ENCODE measurements at places on chromosomes 13 and 19.

- no peak for DNase-seq
Measured at GRCh38 chr13:40031031-40031430, 375.6 kb downstream of the COG6 start.

DNA sequence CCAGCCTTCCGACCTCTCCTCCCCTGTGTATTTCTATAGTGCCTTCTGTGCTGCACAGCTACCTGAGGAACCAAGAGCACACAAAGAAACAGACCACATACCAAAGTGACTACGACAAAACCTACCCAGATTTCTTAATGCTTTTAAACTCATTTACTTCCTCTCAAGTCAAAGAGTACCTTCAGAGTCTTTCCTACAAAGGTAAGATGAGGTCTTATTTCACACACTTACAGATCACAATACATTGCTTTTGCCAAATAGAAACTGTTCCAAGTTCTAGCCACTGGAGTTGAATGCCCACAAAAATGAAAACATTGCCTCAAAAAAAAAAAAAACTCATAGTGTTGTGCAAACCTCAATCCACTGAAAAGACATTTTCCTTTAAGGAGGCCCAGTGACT, 36.4 kb downstream of the TEX26 start:
- no peak for DNase-seq

DNA sequence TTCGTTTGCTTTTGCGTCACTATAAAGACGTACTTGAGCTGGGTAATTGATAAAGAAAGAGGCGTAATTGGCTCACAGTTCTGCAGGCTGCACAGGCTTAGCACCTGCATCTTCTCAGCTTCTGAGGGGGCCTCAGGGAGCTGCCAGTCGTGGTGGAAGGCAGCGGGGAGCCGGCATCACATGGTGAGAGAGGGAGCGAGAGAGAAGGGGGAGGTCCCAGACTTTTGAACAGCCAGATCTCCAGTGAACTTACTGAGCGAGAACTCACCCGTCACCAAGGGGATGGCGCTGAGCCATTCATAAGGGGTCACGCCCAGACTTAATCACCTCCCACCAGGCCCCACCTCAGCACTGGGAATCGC, 58.7 kb upstream of the F7 start:
- DNase-seq: no peak

- DNase-seq: peak; percentile 54
Measured at GRCh38 chr19:38543807-38544568, 73.8 kb downstream of the MAP4K1 start.

DNA sequence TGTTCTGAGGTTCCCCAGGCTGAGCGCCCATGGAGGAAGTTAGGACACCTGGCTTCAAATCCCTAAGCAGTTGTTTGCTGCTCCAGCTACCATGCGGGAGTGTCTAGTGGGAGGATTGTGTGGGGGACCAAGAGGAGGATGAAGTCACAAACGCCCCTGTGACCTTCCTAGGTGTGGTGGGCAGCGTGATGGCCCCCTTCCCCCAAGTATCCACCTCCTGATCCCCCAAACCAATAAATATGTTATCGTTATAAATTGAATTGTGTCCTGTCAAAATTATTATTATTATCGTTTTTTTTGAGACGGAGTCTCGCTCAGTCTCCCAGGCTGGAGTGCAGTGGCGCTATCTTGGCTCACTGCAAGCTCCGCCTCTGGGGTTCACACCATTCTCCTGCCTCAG, at the start of gene SLC25A41:
Gene SLC25A41, minus strand, starts transcription at position 101 of the 400 bp plus-strand sequence. Its CDS starts 70 bp downstream, at position 31.
- DNase-seq: no peak

GRCh38 chr13:21079761-21080592, 18.6 kb upstream of the LATS2 start:
- DNase-seq: peak; percentile 49

DNA sequence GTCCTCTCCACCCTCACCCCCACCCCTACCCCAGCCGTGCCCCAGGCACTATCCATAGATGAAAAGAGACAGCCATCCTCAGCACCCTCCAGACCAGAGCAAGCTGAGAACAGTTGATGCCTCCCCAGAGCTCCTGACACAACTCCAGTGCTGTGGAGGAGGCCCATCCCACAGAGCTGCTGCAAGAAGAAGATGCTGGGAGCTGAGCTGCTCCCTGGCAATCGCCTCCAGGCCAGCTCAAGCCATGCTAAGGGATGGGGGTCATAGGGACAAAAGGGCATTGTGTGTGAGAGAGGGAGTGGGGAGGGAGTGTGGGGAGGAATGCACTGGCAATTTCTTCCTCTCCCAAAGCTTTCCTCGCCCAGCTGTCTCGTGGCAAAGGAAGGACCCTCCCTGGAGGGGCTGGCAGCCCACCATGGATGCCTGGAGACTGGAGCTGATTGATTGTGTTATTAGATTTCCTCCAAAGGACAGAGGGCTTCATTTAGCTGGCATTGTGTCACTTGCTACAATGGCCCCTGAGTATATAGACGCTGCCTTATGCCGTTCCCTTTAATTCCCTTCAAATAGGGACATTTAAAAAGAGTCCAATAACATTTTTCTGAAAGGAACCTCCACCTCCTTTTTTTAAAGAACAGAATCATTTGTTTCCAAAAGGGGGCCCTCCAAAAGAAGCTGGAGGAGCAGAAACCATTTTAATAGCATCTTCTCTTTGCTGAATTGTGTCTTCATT, 476.4 kb downstream of the FOXO1 start:
- no peak for DNase-seq

DNA sequence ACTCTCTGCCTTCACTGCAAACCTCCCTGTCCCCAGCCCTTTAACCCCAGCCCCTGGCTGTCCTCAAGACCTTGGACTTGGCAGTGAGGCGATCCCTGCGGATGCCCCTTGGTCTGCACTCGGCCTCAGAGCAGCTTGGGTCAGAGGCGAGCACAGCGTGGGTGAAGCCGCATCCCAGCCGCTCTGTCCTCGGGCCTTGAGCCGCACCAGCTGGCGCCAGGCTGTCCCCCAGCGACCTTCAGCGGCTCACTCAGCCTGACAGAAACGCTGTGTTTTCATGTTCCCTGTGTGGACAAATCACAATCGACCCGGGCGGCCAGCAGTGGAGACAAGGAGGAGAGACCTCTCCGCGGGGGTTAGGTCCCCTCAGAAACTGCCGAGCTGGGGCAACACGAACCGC, 52.0 kb downstream of the GNG7 start:
- DNase-seq: no peak

DNA sequence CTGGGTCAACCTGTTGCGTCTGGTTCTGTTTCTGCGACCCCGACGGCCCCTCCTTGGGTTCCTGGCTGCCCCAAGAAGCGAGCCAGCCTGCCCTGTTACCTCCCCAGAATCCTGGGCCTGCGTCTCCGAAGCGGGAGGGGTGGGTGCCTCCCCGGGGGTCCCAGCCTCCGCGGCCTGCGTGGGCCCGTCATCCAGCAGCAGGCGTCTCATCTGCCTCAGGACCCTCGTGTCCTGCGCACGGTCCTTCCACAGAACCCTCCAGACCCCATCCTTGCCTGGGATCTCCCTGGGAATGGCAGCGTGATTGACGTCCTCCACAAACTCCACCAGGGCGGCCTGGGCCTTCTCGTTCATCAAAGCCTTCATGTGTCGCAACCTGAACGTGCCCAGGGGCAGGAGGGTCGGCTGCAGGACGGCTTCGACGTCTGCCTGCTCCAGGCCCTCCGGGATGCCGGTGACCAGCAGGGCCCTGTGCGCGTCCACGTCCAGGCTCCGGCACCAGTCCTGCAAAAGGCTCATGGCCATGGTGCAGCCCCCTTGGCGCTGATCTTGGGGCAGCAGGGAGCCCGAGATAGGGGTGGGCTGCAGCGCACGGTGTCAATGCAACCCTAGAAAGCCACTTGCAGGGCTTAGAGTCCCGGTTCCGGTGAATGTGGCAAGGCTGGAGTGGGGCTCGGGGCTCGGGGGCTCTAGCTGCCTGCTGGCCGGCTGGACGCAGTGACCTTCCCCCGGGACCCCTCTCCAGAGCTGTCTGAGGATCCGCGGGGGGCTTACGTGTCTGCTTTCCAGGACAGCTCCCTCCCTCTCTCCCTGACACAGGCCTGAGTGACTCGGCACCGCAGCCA, 504 bp downstream of the PNMA8B start:
- DNase-seq: no peak

DNA sequence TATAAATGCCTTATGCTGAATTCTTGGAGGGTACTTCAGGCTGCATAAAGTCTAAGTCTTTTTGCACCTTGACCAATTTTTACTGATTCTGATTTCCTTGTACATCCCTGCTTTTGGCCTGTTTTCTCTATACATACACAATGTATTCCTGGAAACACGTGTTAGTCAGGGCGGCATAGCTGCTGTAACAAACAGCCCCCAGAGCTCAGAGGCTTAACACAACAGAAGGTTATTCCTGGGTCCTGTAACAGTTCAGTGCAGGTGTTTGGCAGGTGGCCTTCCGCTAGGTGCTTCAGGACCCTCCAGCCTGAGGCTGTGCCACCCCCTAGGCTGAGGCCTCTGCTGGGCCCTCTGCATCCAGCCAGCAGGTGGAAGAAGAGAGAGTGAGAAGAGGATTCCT, 82.9 kb downstream of the ZAR1L start:
- DNase-seq: no peak

DNA sequence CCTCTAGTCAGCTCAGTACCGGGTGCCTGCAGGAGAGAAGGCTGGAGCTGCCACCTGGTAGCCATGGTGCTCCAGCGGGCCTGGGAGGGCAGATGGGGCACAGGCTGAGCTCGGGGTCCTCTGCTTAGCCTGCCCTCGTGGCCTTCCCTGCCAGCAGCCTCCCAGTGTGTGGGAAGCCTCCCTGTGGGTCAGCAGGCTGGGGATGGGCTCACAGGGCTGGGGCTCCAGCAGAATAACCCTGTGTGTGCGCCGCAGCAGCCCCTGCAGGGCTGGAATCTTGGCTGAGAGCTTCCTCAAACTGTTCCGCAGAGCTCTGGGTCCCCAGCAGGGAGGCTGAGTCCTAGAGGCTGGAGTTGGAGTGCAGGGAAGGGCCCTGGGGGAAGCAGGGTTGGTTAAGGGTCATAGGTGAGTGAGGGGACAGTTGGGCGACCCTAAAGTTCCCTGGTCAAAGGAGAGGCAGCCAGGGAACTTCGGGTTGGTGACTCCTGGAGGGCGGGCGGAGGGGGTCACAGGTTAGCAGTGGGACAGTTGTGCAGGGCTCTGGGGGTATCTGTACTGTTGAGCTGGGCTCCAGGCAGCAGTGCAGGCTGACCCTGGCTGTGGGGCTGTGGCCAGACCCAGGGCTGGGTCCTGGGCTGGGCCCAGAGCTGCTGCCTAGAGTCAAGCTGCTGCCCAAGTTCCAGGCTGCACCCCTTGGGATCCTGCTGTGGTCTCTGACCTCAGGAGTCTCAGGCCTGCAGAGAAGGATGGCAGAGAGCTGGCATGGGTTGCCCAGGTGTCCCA, 14.0 kb downstream of the ARHGAP33 start:
- no peak for DNase-seq

DNA sequence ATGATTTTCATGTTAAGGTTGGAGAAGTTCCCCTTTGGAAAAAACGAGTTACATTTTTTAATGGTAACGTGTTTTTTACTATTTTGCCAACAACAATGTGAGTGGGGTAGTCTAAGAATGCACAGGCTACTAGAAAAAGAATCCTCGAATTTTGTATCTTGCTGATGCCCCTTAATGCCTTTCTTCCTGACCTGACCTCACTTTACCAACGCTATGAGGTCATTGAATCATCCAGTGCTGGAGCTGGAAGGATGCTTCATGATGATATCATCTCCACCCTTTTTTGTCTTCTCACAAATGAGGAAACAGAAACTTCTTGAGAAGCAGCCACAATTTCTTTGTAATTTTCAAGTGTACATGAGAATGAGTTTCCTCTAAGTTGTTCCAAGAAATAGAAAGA, 8.2 kb upstream of the UBL3 start:
- DNase-seq: no peak

DNA sequence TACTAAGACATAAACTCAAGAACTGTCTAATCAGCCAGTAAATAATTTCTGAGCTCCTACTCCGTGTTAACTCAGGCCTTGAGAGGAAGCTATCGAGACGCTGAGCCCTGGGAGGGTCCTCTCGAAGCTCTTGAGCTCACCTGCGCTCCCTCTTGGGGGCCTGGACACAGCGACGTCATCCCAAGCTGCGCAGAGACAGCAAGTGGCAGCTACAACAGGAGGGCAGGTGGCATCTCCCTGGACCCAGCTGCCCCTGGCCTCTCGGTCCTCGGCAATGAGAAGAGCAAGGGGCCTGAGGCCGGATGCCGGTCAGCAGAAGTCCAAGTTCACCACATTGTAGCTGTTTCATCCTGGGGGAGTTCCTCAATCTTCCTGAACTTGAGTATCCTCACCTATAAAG, 30.5 kb upstream of the TUBGCP3 start:
- DNase-seq: no peak

DNA sequence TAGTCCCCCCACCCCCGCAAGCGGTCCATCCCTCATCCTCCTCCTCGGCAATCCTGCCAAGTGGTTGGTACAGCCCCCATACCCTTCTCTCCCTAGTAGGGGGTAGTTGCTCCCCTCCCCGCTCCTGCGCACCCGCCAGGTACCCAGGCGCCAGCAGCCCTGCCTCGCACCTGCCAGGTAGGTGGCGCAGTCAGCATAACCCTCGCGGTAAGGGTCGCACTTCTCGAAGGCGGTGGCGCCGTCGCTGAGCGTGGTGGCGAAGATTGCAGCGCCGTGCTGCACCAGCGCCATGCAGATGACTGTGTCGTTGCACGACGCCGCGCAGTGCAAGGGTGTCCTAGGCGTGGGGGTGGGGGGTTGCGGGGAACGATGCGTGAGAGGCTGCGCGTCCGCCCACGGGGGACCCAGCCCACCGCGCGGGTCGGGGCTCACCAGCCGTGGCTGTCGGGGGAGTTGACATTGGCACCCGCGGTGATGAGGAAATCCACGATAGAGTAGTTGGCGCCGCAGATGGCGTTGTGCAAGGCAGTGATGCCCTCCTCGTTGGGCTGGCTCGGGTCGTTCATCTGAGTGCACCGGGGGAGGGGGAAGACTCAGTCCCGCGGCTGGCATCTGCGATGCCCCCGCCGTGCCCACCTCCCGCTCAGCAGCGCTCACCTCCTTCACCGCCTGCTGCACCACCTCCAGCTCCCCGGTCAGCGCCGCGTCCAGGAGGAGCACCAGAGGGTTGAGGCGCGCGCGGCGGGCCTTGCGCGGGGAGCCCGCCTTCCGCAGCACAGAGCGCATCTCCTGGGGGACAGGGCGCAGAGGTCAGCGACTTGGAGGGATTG, 15.2 kb upstream of the ERCC2 start:
- no peak for DNase-seq

DNA sequence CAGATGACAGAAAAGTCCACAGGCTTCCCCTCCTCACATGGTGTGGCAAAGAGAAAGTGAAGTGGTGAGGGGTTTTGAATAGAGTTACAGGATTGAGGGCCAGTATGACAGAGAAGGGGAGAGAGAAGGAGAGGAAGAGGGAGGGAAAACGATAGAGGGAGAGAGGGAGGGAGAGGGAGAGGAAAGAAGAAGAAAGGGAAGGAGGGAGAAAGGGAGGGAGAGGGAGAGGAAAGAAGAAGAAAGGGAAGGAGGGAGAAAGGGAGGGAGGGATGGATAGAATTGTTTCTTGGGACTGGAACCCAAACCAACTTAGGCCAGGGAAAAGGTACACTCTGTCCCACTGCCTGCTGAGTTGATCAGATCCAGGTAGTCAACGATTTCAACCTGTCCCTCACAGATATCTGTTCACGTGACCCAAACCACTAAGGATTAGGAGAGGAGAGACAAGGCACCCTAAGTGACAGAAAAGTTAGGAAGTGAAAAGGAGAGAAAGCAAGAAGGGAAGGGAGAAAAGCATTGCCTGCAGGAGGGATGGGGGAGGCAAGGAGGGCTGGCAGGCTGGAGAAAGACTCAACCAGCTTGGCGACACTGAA, 8.1 kb upstream of the IGFL3 start:
- DNase-seq: no peak
